Right cardiac atrium (tissue), 5 donors: ENCODE measurements at places on chromosomes 3 and 15.

GRCh38 chr3:61560517-61561373, 626 bp upstream of the PTPRG start:
- peak; percentile 92 for DNase-seq

- DNase-seq, result peak; percentile 57
Measured at GRCh38 chr15:42508263-42508690, 12.8 kb downstream of the SNAP23 start.

DNA sequence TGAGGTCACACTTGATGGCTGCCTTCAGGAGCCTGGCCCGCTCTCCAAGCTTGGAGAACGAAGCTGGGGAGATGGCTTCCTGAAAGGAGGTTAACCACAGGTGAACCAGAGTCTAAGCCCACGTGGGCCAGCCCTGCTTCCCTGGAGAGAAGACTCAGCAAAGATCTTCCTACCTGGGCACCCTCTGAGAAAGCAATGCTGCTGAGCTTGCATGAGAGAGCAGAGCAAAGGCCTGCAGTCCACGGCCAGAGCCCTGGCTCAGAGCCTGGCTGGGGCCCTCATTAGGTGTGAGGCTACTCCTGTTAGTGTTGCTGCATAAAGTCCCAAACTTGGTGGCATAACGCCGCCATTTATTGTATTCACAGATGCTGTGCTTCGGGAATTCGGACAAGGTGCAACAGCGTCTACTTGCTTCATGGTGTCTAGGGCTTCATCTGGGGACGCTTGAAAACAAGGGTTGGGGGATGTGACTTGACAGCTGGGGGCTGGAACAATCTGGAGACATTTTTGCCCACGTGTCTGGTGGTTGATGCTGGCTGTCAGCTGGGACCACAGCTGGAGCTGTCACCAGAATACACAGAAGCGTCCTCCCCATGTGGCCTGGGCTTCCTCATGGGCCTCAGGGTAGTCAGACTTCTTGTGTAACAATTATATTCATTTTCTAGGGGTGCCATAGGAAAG, 87.9 kb upstream of the MEF2A start:
- no peak for DNase-seq

DNA sequence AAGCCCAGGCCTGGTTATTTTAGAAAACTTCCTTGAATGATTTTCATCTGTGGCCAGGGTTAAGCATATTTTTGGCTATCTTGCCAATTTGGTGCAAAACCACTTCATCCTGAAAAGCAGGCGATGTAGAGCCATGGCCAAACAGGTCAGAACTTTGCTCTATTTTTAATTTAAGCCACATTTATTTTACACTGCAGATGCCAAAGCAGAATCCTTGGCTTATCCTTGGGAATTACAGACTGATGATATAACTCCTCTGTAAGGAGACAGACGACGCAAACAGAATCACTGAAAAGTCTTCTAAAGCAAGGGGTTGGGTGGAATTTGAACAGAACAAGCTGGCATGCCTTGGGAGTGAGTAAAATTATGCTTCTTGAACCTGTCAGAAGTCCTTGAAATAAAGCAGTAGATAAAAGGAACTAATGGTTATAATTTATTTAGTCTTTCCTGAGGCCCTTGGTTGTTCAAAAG, 121.9 kb downstream of the CHST2 start:
- DNase-seq, result no peak

- peak; percentile 76 for DNase-seq
Measured at GRCh38 chr3:4720316-4721075, 227.3 kb downstream of the ITPR1 start.

GRCh38 chr15:27028858-27029477, 58.0 kb downstream of the GABRG3 start:
- no peak for DNase-seq

- no peak for DNase-seq
Measured at GRCh38 chr3:176615826-176616225, 581.5 kb downstream of the TBL1XR1 start.

DNA sequence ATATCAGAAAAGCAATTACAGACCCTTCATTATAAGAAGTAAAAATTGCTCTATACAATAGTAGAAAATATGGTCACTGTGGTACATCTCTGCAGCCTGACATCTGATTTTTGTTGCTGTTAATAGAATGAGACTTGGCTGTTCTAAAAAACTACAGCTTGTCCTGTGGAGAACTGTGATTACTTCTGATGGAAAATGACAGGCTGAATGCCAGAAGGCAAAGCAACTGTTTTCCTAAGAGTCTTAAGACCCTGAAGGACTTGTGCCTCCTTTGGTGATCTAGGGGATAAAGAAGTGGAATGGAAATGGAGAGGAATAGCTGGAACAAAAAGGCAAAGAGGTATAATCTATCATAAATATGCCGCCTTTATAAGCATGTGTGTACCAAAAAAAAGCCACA, 314.8 kb downstream of the BCHE start:
- DNase-seq, result no peak
